ENCODE measurements at places on chromosomes 2 and 18.

- no peak overlapping the region for H3K27ac ChIP-seq
- no peak for DNase-seq
- no peak overlapping the region for H3K4me3 ChIP-seq
- peaks cover 4% of the 10 kb centered on the region for H3K4me1 ChIP-seq
Observed at GRCh38 chr2:69767034-69767433, 25.1 kb downstream of the ANXA4 start.

- no peaks in the 10 kb centered on the region for H3K4me1 ChIP-seq
- H3K27ac ChIP-seq = no peak overlapping the region
- DNase-seq = no peak
- no peak overlapping the region for H3K4me3 ChIP-seq
Observed at GRCh38 chr2:38233231-38233983, 143.7 kb downstream of the ATL2 start.

GRCh38 chr2:23659328-23659727 lies 267.6 kb downstream of the ATAD2B start:
- H3K27me3 ChIP-seq = no peaks in the 10 kb centered on the region
- no peaks in the 10 kb centered on the region for H3K4me1 ChIP-seq
- no peak overlapping the region for H3K27ac ChIP-seq
- H3K4me3 ChIP-seq = no peak overlapping the region
- DNase-seq = no peak
- H3K36me3 ChIP-seq = no peaks in the 10 kb centered on the region

GRCh38 chr18:45757005-45757404 lies 33.0 kb downstream of the SLC14A1 start:
- DNase-seq = no peak
- H3K4me1 ChIP-seq = no peaks in the 10 kb centered on the region
- H3K36me3 ChIP-seq = no peaks in the 10 kb centered on the region
- H3K4me3 ChIP-seq = no peak overlapping the region

GRCh38 chr2:176494949-176495353 lies 225.7 kb downstream of the MTX2 start:
- no peak for DNase-seq
- H3K36me3 ChIP-seq = no peaks in the 10 kb centered on the region

DNA sequence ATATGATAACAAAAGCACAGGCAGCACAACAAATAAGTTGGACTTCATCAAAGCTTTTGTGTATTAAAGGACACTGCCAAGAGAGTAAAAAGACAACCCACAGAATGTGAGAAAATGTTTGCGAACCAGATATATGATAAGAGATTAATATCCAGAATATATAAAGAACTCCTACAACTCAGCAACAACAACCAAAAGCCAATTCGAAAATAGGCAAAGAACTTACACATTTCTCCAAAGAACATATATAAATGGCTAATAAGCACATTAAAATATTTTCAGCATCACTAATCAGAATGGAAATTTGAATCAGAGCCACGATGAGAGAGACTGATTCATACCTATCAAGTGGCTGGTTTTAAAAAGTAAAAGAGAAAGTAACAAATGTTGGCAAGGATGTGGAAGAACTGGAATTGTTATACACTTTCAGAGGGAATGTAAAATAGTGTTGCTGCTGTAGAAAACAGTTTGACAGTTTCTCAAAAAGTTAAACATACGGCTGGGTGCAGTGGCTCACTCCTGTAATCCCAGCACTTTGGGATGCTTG lies 25.2 kb downstream of the EPB41L5 start:
- DNase-seq = no peak
- no peaks in the 10 kb centered on the region for H3K36me3 ChIP-seq
- no peaks in the 10 kb centered on the region for H3K4me1 ChIP-seq

DNA sequence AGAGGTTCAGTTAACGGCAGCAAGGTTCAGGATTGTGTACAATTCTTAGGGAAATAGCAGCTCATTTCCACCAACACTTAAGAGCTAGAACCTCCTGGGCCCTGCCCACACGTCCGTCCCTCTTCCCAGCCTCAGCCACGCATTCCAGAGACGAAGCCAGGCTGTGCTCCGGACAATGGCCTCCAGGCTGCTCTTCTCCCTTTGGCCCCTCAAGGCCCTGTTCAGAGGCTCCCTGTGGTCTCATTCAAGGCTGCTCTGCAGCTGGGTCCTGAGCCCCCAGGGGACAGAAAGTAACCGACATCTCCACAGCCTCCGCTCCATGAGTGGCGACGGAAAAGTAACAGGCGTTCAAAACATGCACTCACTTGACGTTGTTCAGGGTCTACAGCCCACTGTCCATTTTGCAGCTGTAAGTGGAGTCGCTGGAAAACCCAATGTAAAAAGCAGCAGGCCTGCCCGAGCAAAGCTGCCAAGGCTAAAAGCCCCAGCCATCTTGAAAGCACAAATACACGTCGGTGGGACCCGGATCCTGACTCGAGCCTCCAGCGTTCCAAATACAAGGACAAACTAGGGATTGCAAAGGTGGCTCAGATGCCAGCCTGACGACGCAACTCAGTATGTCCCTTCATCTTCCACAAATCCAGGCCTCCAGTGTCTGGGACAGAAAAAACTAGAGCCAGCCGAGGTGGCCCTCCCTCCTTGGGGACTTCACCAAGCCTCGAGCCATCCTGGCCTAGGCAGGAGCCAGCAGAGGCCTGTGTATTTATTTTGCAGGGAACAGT lies 76.9 kb downstream of the NDUFA10 start:
- H3K4me3 ChIP-seq = no peak overlapping the region
- H3K27ac ChIP-seq = no peak overlapping the region
- DNase-seq = no peak
- H3K27me3 ChIP-seq = no peaks in the 10 kb centered on the region
